ENCODE measurements at places on chromosomes 3 and 15.
A peak's percentile ranks its signal among the peaks of the same experiment; 100 is the strongest.

- peak; percentile 54 for DNase-seq
Observed at GRCh38 chr3:186182850-186183249, 74.0 kb upstream of the ETV5 start.

DNA sequence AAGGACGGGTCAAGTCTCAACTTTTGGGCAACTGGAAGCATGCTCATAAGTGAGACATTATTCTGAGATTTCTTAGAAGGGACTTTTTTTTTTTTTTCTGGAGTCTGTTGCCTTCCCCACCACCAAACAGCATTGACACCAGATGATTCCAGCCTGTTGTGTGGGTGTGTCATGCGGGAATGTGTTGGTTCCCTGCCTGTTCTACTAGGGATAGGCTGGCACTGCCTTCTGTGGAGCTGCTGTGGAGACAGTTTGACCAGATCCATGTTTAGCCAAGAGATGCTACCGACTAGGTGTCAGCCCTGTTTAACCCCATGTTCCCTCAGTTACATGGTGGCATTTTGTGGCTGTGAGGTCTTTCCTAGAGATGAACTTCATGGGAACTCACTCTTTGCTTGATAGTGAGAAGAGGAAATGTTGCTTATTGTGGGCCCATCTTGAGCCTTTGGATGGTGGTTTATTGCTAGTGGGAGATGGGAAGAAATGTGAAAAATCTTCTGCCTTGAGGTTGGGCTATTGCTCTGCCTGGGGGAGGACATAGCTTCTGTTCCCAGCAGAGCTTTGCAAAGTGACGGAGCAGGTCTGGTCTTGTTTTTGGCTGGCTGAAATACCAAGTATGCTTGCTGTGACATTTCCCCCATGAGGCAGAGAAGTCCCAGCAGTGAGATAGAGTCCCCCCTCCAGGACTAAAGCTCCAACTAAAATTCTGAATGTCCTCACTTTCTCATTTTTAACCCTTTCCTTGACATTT is 31.3 kb downstream of the TRAK1 start:
- DNase-seq, result no peak

GRCh38 chr15:38860674-38861073 is 296.1 kb upstream of the RASGRP1 start:
- no peak for DNase-seq

DNA sequence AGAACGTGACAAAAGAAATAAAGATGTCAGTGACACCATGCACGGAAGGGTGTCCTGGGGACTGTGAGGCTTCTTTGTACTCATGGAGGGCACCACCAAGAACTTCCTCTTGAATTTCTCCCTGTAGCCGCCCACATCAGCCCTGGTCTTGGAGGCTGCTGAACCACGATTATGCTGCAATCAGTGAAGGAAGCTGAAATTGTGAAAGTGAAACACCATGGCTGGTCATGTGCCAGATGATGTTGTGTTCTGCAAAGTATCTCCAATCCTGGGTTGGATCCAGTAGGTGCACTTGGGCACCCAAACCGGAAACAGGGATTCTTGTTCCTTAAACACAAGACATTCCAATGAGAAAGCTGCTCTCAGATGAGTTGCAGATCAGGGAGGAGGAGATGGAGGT is 104.4 kb upstream of the GOLGA6L6 start:
- DNase-seq, result no peak

- no peak for DNase-seq
Observed at GRCh38 chr3:127831723-127832172, 9.4 kb upstream of the MGLL start.

DNA sequence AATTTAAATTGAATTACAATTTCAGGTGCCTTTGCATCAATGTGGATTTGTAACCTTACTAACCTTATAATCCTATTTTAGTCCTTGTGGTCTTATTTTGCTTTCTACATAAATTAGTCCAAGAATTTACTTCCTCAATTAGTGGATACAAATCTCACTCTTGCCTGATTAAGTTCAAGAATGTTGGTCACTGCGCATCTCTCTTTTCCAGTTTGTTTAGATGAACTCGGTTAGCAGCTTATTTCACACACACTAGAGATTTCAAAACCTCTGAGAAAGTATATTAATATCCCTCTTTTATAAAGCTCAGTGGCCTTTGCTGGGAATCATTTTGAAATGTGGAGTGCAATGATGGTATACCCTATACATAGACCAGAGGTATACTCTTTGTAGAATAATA is 243.4 kb downstream of the DTWD1 start:
- DNase-seq, result no peak

DNA sequence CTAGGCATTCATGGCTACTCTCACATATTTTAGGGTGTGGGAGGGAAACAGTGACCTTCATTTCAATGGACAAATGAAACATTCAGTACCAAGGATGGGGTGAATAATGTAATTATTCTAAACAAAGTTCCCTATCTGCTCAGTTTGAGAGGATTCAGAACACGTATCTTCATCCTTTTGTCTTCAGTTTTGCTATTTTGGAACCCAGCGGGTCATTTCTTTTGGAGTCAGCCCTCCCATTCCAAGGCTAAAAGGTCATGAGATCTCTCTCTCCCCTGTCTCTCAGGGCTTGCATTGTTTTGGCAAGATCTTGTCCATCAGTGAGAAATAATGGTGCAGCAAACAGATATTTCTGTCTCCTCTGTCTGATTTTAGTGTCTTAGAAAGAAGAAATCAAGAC is 16.3 kb upstream of the GATM start:
- DNase-seq, result no peak

GRCh38 chr15:56371495-56372147 is 6.4 kb downstream of the TEX9 start:
- DNase-seq, result no peak

DNA sequence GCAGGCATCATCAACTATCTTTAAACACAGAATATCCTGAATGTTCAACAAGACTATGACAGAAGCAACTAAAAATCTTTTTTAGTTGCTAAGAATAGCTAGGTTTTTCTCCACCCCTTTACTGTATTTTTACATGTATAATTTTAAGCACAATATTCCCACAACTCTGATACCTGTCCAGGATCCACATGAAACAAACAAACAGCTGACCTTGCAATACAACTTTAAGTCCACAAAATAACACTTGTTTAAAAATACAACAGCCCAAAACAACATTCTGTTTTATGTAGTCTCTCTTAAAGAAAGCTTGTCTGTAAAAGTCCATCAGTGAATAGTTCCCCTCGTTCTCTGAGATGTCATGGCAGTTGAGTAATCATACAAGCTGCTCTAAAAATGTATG is 41.1 kb downstream of the IFT57 start:
- DNase-seq, result no peak

DNA sequence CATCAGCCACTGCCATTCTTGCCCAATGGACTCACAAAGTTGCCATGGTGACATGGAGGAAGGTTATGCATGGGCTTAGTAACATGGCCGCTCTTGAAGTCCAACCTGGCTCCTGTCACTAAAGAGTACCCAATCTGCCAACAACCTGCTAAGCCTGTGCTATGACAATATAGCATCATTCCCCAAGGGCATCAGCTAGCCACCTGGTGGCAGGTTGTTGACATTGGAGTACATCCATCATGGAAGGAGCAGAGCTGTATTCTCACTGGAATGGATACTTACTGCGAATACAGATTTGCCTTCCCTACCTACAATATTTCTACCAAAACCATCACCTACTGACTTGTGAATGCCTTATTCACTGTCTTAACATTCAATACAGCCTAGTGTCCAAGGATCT is 138.9 kb upstream of the RORA start:
- no peak for DNase-seq

- DNase-seq, result no peak
Observed at GRCh38 chr3:112086875-112087524, 811 bp downstream of the C3orf52 start.
